Stimulated activated CD4-positive, alpha-beta T cell treated with anti-CD3 and anti-CD28 coated beads, Interleukin-4, amount 100 ng/mL, for 24 hours (primary cell): ENCODE measurements at places on chromosomes 1 and 21.

DNA sequence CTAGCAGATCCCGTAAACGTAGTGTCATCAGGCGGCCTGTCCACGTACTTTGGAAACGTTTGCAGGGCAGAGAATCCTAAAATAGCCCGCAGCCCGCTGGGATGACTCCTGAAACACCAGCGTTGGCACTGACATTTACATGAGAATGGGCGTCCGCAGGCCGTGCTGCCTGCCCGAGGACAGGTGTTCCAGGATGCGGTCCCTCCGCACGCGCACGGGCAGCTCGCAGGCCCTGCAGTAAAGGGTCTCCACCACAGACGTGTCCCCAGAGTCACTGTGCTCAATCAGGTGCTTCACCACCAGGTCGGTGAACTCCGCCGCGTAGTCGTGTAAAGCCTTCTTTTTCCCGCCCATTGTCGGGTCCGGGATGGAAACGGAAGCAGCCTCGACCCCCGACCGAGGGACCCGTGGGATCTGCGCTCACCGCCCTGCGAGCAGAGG is 5.8 kb upstream of the CCDC27 start:
- no peak for DNase-seq

- no peak for DNase-seq
Observed at GRCh38 chr1:37998913-37999429, 6.3 kb downstream of the FHL3 start.

GRCh38 chr1:220250681-220251080 is 21.6 kb downstream of the RAB3GAP2 start:
- no peak for DNase-seq

- DNase-seq = no peak
Observed at GRCh38 chr1:30373471-30374399, 349.6 kb downstream of the MATN1 start.

DNA sequence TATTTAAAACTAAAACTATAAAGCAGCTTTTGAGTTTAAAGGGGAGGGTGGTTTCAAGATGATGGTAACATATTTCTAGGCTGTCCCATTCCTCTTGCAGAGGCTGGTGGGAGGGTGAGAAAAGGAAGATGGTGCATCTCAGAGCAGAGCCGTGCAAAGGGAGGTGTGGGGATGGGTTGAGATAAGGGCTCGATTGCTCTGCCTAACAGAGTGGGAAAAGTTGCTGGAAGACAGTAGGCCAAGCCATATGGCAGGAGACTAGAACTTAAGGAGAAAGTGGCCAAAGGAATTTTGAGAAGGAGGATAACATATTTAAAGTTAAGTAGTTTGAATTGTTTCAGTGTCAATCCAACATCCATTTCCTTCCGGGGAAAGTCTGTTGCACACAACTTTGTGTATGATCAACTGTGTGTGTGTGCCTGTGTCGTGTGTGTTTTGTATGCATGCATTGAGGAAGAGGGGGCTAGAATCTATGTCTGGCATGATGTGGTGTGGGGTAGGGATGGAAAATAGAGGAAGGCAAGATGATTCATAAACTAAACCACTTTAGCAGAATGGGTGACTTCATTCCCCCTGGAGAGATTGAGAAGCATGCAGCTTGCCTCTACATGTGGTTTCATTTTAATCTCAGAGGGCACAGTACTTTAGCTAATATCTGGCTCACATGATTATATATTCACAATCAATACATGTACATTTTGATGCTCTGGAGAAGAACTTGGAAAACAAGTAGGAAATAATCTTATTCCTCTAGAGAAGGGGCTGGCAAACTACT is 145.0 kb upstream of the DNAH14 start:
- DNase-seq = no peak

- DNase-seq = no peak
Observed at GRCh38 chr1:20719261-20719660, 1.5 kb upstream of the KIF17 start.
